A172 (cell line): ENCODE measurements at places on chromosomes 4 and X. TPM values are rescaled to one million over a fixed set of nuclear protein-coding genes. Genes with fewer than 3 reads are reported as not detected.

Gene IQCM
- total RNA-seq = 0.21 and 0.65 TPM in 2 replicates

Gene LNX1
- 1.2 and 1.9 TPM in 2 replicates for total RNA-seq

Gene WDFY3
- 33.3 and 39.8 TPM in 2 replicates for total RNA-seq

Gene SMPX
- total RNA-seq = not detected in 2 replicates

Gene RXFP1
- not detected in 2 replicates for total RNA-seq

Gene VSIG1
- not detected in 2 replicates for total RNA-seq

Gene BTK
- not detected in 2 replicates for total RNA-seq

Gene TACC3
- 39.6 and 55.0 TPM in 2 replicates for total RNA-seq

Gene MAGED4
- total RNA-seq = 6.9 and 12.0 TPM in 2 replicates

Gene PABPC1L2B
- total RNA-seq = not detected in 2 replicates

Gene EFHC2
- 0.55 and 0.91 TPM in 2 replicates for total RNA-seq

Gene STX18
- 36.0 and 43.8 TPM in 2 replicates for total RNA-seq

Gene AFM
- total RNA-seq = not detected in 2 replicates

Gene IL13RA2
- 65.4 and 92.5 TPM in 2 replicates for total RNA-seq

Gene SLC10A3
- total RNA-seq = 51.9 and 63.9 TPM in 2 replicates
